Stimulated activated CD4-positive, alpha-beta T cell treated with anti-CD3 and anti-CD28 coated beads, Interleukin-1b, Interleukin-23, amount 100 ng/mL, for 1 hour (primary cell): ENCODE measurements at places on chromosomes 6 and 20.

- DNase-seq: no peak
Observed at GRCh38 chr6:130069485-130069884, 51.1 kb downstream of the L3MBTL3 start.

DNA sequence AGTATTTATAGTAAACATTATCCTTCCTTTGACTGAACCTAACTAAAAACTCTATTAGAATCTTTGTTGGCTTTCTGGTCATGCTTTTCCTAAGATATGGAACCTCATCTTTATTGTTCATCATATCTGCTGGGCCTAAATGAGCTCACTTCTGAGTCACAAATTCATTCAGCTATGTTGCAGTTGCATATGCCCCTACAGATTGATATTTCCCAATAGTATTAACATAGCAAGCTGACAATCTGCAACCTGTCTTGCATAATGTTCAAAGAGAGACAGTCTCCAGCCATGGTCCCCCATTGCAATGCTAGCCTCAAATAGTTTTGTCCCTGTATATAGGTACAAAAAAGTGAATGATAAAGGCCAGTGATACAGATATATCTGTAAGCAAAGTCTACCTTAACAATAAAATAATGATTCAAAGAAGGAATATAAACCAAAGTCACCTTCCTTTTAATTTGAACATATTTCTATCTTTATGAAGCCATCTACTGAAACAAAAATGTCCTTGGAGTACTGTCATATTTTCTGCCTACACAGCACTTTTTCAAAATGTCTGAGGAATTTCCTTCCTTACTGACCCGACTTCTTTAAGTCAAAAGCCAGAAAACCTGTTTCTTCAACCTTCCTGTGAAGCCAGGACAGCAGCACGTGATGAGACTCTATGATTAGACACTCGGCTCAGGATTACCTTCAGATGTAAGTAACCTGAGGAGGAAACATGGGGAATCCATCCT is 140.7 kb downstream of the UBE3D start:
- DNase-seq: no peak

DNA sequence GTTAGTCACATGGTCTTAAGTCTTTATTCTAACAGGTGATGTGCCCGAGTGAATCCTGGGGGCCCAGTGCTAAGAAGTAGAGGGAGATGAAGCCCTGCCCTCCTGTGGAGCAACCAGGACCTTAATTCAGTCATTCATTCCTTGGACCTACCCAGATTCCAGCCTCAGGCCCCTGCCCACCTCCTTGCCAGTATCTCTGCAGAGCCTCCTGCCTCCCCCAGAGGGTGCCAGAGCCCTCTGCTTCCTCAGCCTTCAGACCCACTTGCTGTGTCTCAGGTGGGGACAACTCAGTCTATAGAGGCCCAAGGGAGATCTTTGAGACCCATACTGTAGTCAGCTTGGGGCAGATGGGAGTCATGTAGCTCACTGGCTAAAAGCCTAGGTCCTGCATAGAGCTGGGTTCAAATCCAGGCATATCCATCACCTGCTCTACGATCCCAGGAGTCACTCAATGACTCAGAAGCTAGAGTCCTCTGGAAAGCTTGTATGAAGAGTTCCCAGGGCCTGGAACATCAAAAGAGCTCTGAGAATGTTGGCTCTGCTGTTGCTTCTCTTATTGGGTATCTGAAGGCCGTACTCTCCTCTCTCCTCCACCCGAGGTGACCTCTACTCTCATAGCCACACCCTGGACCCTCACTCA is 3.9 kb upstream of the SIGLEC1 start:
- DNase-seq: no peak

DNA sequence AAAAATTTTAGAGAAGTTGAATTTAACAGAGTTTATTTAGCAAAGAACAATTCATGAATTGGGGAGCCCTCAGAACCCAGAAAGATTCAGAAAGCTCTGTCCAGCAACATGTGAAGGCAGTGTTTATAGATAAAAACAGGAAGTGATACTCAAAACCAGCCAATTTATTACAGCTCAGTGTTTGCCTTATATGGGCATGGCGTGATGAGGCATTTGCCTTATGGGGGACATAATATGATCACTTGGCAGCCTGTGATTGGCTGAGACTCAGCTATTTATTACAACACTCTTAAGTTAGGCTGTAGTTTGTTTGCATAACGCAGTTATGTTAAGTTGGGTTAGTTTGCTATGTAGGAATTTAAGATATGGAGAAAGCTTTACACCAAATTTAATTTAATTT is 11.5 kb downstream of the HLA-DPA1 start:
- no peak for DNase-seq

- DNase-seq: no peak
Observed at GRCh38 chr6:140561701-140562100, 1187.3 kb upstream of the CITED2 start.

DNA sequence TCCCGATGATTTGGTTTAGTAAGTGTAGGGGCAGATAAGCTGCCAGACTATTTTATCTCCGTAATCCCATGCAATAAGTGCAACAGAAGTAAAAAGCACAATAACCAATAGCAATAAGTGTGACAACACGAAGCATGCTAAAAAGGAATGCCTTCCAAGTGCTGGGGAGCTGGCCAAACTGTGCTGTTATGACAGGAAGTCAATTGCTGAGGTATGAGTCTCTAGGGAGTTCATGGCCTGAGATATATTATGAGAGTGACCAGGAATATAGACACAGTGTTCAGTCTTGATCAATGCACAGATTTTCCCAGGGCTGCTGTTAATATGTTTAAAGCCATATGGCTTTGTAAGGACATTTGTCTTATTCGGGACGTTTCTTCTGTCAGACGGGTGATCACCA is 10.5 kb upstream of the ANGPT4 start:
- no peak for DNase-seq

- DNase-seq: no peak
Observed at GRCh38 chr20:47237715-47238114, 118.8 kb downstream of the ZMYND8 start.

GRCh38 chr20:51425347-51426106 is 117.0 kb downstream of the NFATC2 start:
- DNase-seq: no peak

DNA sequence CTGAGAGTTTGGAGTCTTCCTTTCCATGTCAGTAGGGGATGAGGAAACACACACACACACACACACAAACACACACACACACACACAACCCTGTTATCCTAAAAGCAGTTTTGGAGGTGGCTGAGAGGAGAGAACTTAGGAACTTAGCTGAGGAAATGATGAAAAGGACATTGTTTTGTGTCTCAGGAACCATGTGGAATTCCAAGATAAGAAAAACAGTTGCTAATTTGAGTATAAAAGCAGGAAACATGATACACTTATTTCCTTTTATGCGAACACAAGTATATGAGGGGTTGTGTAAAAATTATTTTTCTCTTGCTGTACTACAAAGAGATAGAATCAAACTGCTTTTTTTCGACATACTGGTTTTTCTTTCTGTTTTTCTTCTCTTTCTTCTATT is at the start of gene MYCT1:
TSS of gene MYCT1 (plus strand) at position 264 of the 400 bp plus-strand sequence. CDS start at position 270, 6 bp downstream.
- no peak for DNase-seq

DNA sequence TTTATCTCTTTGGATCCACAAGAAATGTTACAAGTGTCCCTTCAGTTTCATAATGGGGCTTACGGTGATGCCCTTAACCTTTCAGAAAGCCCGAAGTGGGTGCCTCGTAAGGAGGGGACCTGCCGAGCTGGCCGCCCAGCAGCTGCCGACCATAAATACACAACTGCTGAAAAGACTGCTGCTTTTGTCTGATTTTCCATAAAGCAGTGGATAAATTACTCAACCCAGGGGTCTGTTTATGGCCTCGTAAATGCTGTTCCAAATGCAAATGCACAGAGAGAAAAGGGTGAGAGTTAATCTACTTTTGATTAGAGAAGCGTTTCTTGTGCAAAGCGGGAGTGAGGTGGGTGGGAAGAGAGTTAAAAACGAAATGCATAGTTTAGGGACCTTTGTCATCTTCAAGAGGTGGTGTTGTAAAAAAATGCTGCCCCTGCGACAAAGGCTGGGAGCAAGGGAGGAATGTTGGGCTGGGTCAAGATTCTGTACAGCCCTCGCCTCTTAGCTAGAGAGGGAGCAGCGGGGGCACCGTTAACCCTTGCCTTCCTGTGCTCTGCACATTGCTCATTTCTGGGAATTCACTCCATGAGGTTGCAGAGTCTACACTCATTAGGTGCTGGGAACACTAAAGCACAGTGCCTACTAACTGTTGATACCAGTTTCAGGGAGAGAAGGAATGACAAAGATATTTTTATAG is 112.0 kb upstream of the MTHFD1L start:
- DNase-seq: no peak

DNA sequence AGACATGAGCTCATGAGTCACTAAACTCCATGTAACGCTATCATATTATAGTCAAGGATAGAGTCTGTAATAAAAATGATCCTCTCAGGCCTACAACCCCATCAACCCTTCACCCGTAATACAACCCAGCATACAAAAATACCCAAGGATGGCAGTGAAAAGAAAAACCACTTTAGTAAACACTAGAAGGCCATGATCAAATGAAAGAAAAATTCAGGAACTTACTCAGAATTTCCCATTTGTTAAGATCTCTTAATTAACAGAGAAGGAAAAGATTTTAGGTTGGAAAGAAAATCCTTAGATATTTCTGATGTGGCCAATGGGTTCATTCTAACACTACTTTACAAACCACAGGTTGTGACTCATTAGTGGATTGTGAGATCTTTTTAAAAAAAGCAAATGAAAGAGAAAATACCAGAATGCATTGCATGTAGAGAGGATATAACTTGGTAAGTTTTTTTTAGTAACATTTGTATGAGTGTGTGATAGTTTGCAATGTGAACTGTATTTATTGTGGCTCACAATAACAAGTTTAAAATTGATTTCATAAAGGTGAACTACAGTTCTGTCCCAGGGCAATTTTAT is 8.0 kb upstream of the UBE2J1 start:
- DNase-seq: no peak

DNA sequence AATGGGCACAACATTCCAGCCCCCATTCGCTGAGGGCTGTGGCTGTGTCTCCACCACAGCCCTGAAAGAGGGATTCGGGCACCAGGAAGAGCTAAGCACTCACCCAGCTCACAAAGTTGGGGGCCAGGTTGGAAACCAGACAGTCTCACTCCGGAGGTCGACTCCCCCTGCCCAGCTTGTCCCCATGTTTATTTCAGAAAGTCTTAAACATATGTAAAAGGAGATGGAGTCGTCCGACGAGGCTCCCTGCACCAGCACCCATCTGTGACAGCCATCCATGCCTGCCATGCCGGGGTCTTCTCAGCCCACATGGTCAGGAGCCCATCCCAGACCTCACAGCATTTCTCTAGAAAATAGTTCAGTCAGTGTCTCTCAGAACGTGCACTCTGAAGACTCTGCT is 63.6 kb upstream of the STX16 start:
- DNase-seq: no peak
